Upper lobe of left lung (tissue), 6 donors: ENCODE measurements at places on chromosomes 11 and 22. TPM values are rescaled to one million over a fixed set of nuclear protein-coding genes. Genes with fewer than 3 reads are reported as not detected.

- DNase-seq = no peak
Measured at GRCh38 chr11:7936615-7937014, 4.9 kb downstream of the OR10A3 start.

DNA sequence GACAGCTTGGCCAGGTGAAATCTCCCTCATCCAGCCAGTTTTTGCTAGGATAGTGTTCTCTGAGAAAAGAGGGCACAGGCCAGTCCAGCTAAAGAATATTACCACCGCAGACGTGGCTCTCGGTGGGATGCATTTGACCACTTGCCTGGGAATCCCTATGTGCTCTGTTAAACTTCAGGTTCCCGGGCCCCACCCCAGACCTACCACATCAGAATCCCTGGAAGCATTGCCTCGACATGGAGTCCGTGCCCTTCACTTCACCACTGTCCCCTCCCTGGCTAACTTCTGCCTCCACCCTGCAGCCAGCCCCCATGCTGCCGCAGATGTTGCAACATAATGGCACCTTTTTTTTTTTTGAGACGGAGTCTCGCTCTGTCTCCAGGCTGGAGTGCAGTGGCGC is 56.9 kb upstream of the EMID1 start:
- no peak for DNase-seq

- no peak for DNase-seq
Measured at GRCh38 chr11:72039031-72039855, 40.5 kb downstream of the IL18BP start.

GRCh38 chr11:112605093-112605666 is 344.5 kb upstream of the PLET1 start:
- DNase-seq = no peak

The FERMT3 gene
- total RNA-seq = 107 TPM

The CHADL gene
- total RNA-seq = 3.3 TPM

The NFAM1 gene
- total RNA-seq = 16.0 TPM

The BTG4 gene
- total RNA-seq = not detected
